ENCODE measurements at places on chromosomes 3 and 15. TPM values are rescaled to one million over a fixed set of nuclear protein-coding genes. Genes with fewer than 3 reads are reported as not detected.

DNA sequence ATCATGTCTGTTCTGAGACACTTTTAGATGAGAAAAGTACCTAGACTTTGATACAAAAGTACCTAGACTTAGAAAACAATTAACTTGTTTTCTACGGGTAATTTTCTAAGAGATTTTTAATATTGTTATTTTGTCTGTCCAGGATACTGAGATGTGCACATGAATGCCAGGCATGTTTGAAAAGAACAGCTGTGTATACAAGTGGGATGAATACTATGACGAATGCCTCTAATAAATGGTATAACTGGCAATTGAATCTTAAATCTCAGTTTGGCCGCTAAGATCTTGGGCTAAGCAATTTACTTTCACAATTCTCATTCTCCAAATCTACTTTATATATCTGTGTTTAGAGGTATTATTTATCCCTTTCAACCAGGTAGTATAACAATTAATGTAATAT, 207.4 kb downstream of the CBLB start:
- peaks cover 14% of the 10 kb centered on the region for H3K36me3 ChIP-seq
- no peak for DNase-seq
- no peak overlapping the region for H3K4me3 ChIP-seq
- H3K27ac ChIP-seq = no peak overlapping the region
- no peaks in the 10 kb centered on the region for H3K27me3 ChIP-seq

GRCh38 chr3:99686955-99687612, 48.7 kb downstream of the COL8A1 start:
- peak; percentile 77 for DNase-seq
- no peaks in the 10 kb centered on the region for H3K36me3 ChIP-seq
- H3K4me1 ChIP-seq = peaks cover 11% of the 10 kb centered on the region
- H3K27ac ChIP-seq = no peak overlapping the region
- H3K4me3 ChIP-seq = no peak overlapping the region
- no peaks in the 10 kb centered on the region for H3K27me3 ChIP-seq

- peaks cover 17% of the 10 kb centered on the region for H3K4me1 ChIP-seq
- H3K36me3 ChIP-seq = no peaks in the 10 kb centered on the region
- no peak overlapping the region for H3K4me3 ChIP-seq
- H3K27ac ChIP-seq = no peak overlapping the region
- DNase-seq = no peak
- no peaks in the 10 kb centered on the region for H3K27me3 ChIP-seq
These were observed 130.1 kb upstream of the PRICKLE2 start for GRCh38 chr3:64355401-64355807.

GRCh38 chr15:62752657-62753517, 289.7 kb upstream of the TPM1 start:
- peaks cover 47% of the 10 kb centered on the region for H3K4me1 ChIP-seq
- no peak overlapping the region for H3K4me3 ChIP-seq
- H3K36me3 ChIP-seq = peaks cover 17% of the 10 kb centered on the region
- no peak overlapping the region for H3K27ac ChIP-seq

- H3K36me3 ChIP-seq = no peaks in the 10 kb centered on the region
- no peak overlapping the region for H3K4me3 ChIP-seq
- no peak for DNase-seq
- no peak overlapping the region for H3K27ac ChIP-seq
- peaks cover 29% of the 10 kb centered on the region for H3K4me1 ChIP-seq
These were observed 16.7 kb downstream of the HCN4 start for GRCh38 chr15:73352082-73352481.

DNA sequence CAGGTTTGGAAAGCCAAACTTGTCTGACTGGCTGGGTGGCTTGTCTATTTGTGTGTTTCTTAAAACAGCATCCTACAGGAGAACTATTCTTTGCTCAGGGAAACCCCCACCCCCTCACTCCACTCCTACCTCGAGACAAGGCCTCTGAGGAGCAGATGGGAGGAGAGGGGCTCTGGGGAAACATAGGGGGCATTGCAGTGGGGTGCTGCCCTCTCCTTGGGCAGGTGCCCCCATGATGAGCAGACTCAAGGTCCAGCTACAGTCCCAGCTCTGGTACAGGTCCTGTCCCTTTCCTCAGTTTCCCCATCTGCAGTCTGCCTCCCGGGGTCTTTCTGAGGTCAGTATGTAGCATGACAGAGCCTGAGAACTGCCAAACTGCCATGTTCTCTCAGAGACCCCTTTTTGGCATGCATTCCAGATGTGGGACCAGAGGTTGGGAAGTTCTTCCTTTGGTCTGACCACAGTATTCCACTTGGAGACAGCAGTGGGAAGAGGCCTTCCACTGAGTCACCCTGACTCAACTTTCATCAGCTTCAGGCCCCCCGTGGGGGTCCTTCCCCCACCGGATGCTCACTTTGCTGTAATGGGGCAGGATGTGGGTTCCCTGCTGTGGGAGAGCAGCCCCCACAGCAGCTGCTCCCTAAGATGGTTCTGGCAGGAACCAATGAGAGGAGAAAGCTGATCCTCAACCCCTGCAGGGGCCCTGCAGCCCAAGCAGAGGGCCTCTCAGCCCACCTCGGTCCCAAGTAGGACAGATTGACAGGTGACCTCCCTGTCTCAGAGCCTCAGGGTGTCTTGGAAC, 32.3 kb upstream of the CYP11A1 start:
- H3K4me3 ChIP-seq = no peak overlapping the region
- DNase-seq = no peak
- H3K4me1 ChIP-seq = peaks cover 16% of the 10 kb centered on the region
- no peaks in the 10 kb centered on the region for H3K36me3 ChIP-seq

DNA sequence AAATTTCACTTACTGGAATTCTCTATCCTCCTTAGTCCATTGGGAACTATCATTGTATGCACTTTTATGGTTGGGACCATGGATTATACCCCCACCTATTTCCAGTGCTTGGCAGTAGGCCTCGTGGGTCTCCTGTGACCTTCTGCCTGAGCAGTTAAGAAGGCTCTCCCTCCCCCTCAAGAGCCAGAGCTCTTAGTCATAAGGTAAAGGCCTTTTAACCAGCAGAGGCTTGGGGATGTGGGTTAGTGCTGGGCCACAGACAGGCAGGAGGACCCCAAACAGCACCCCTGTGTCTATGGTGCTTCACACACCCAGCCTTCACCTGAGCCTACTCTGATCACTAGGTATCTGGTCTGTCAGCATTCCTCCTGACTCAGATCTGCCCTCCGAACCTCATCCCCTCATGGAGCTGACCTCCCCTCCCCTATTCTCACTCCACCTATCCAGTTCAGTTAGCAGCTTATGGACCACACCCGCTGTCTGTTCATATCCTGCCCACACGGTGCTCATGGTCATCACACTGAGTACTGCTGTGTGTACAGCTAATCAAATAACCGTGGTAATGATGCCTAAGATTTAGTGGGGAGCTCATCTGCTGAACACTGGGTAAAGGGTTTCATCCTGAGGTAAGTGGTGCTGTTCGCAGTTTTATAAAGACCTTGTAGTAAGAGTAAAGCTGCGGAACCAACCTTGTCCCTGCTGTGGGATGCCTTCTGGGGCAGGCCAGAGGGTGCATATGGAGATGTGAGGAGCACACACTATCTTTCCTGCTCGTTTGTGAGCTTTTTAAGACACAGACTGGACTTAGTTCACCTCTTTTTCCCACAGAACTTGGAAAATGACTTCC, 40.9 kb downstream of the KLHL18 start:
- H3K27ac ChIP-seq = peak overlapping the region; percentile 60
- H3K36me3 ChIP-seq = peaks cover 30% of the 10 kb centered on the region

DNA sequence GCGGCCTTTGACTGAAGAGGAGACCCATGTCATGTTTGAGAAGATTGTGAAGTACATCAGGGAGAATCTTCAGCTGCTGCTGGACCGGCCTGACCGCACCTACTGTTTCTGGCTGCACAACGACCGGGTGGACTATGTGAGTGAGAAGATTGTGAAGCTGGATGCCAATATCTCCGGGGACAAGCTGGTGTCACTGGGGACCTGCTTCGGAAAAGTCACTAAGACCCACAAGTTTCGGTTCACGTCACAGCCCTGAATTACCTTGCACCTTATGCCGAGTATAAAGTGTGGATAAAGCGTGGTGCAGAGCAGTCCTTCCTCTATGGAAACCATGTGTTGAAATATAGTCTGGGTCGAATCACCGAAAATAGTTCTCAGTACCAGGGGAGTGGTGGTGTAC, 16.0 kb upstream of the DNAJC13 start:
- no peak overlapping the region for H3K4me3 ChIP-seq
- H3K36me3 ChIP-seq = peaks cover 4% of the 10 kb centered on the region
- no peaks in the 10 kb centered on the region for H3K27me3 ChIP-seq
- H3K4me1 ChIP-seq = peaks cover 5% of the 10 kb centered on the region
- H3K27ac ChIP-seq = no peak overlapping the region

DNA sequence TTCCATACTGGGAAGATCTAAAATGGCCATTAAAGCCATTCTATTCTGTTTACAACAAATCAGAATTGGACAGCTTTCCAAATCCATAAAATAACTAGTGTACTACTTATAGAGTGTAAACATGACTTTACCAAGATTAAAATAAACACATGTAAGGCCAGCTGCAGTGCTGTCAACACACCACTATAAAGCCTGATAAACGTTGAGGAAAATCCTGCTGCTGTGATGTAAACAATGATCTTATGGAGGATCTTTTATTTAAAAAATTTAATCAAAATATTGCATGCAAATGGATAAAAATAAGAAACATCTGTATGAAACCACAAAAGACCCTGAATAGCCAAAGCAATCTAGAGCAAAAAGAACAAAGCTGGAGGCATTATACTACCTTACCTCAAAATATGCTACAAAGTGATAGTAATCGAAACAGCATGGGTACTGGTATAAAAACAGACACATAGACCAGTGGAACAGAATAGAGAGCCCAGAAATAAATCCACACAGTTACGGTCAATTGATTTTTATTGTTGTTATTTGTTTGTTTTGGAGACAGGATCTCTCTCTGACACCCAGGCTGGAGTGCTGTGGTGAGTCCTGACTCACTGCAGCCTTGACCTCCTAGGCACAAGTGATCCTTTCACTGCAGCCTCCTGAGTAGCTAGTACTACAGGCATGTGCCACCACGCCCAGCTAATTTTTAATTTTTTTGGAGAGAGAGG, 428.8 kb upstream of the C2CD4B start:
- no peaks in the 10 kb centered on the region for H3K27me3 ChIP-seq
- no peak overlapping the region for H3K27ac ChIP-seq
- DNase-seq = no peak
- H3K36me3 ChIP-seq = no peaks in the 10 kb centered on the region

- no peaks in the 10 kb centered on the region for H3K36me3 ChIP-seq
- DNase-seq = no peak
- H3K27me3 ChIP-seq = peaks cover 14% of the 10 kb centered on the region
- no peak overlapping the region for H3K27ac ChIP-seq
- H3K4me1 ChIP-seq = 0 out of 2 replicates have a peak, but pooled peaks cover 7% of the 10 kb centered on the region
These were observed 68.1 kb downstream of the USF3 start for GRCh38 chr3:113628316-113628715.

- H3K27ac ChIP-seq = no peak overlapping the region
- DNase-seq = no peak
- no peaks in the 10 kb centered on the region for H3K36me3 ChIP-seq
- H3K4me1 ChIP-seq = peaks cover 9% of the 10 kb centered on the region
- H3K27me3 ChIP-seq = peaks cover 8% of the 10 kb centered on the region
These were observed 154.4 kb downstream of the RPLP1 start for GRCh38 chr15:69606921-69607500.

DNA sequence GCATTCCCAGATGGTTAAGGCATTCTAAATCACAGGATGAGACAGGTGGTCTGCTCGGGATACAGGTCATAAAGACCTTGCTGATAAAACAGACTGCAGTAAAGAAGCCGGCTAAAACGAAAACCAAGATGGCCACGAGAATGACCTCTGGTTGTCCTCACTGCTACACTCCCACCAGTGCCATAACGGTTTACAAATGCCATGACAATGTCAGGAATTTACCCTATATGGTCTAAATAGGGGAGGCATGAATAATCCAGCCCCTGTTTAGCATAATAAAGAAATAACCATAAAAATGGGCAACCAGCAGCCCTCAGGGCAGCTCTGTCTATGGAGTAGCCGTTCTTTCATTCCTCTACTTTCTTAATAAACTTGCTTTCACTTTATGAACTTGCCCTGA, 151.1 kb downstream of the ZNF385D start:
- H3K4me1 ChIP-seq = peaks cover 32% of the 10 kb centered on the region
- peak overlapping the region; percentile 85 for H3K27ac ChIP-seq
- no peaks in the 10 kb centered on the region for H3K27me3 ChIP-seq
- no peak for DNase-seq
- peaks cover 7% of the 10 kb centered on the region for H3K36me3 ChIP-seq
- H3K4me3 ChIP-seq = no peak overlapping the region

DNA sequence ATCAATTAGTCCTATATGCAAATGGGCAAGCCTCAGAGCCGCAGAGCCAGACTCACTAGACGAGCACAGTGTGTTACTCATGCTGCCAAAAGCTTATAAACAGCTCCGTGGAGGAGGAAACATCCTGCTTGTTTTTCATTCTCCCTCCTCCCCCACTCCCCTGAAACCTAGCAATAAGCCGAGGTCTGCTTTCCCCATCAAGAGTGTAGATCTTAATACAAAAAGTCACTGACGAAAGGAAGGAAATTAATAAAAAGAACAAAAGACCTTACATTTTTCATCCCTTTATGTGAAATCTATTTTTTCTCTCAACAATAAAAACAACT, 88.5 kb downstream of the XXYLT1 start:
- no peaks in the 10 kb centered on the region for H3K27me3 ChIP-seq
- H3K4me1 ChIP-seq = peaks cover 72% of the 10 kb centered on the region
- peak overlapping the region; percentile 51 for H3K27ac ChIP-seq
- H3K36me3 ChIP-seq = 0 out of 2 replicates have a peak, but pooled peaks cover 2% of the 10 kb centered on the region
- no peak for DNase-seq
- H3K4me3 ChIP-seq = no peak overlapping the region

The CTNNB1 gene
- 432 TPM for total RNA-seq

The FSD2 gene
- total RNA-seq = not detected

The CAMP gene
- total RNA-seq = not detected

The FILIP1L gene
- total RNA-seq = 0.11 TPM

The DAZL gene
- 4.3 TPM for total RNA-seq

The IQCF5 gene
- not detected for total RNA-seq

The C3orf85 gene
- not detected for total RNA-seq

The PGBD4 gene
- 1.1 TPM for total RNA-seq

The FAM162A gene
- total RNA-seq = 83.9 TPM

The ACAA1 gene
- total RNA-seq = 46.5 TPM

The FGD5 gene
- total RNA-seq = 19.3 TPM

The CD96 gene
- 0.94 TPM for total RNA-seq

The POC1A gene
- 31.3 TPM for total RNA-seq

The GOLGA8K gene
- total RNA-seq = 1.2 TPM

Measured in WTC11 (cell line).